ENCODE measurements at places on chromosomes 6 and 20.

DNA sequence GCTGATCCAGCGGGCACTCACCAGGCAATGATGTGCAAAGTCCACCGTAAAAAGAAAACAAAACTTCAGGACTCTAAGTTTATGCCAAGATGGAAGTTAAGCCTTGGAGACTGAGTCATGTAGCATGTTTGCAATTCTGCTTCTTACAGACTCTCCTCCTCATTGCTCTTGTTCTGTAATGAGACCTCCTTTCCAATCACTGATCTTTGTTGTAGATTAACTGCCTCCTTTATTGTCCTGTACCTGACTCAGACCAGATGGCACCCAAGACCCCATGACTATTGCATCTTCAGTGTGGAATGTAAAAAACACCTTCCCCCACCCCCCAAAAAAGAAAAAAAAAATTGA lies 11.2 kb downstream of the NEU1 start:
- peak overlapping the region; percentile 93 for H3K27ac ChIP-seq
- H3K36me3 ChIP-seq, result peaks cover 5% of the 10 kb centered on the region
- H3K4me3 ChIP-seq, result no peak overlapping the region
- no peaks in the 10 kb centered on the region for H3K27me3 ChIP-seq
- H3K4me1 ChIP-seq, result peaks cover 11% of the 10 kb centered on the region

DNA sequence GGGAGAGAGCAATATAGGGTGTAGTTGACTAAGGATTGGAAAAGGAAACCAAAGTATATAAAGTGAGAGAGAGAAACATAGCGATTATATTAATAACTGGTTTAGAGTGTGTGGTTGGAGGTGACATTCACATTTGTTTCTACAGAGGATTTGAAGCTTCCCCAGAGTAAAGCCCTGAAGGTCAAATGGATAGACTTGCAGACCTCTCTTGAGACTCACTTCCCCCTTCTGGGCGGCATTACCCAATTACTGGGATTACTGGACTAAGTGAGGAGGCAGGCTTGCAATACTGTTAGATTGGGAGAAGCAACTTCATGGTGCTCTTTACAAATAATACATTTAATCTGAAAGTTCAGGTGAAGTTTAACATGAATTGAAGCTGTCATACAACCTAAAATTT lies 10.7 kb downstream of the FIG4 start:
- no peaks in the 10 kb centered on the region for H3K4me1 ChIP-seq
- no peak for DNase-seq
- H3K4me3 ChIP-seq, result no peak overlapping the region

DNA sequence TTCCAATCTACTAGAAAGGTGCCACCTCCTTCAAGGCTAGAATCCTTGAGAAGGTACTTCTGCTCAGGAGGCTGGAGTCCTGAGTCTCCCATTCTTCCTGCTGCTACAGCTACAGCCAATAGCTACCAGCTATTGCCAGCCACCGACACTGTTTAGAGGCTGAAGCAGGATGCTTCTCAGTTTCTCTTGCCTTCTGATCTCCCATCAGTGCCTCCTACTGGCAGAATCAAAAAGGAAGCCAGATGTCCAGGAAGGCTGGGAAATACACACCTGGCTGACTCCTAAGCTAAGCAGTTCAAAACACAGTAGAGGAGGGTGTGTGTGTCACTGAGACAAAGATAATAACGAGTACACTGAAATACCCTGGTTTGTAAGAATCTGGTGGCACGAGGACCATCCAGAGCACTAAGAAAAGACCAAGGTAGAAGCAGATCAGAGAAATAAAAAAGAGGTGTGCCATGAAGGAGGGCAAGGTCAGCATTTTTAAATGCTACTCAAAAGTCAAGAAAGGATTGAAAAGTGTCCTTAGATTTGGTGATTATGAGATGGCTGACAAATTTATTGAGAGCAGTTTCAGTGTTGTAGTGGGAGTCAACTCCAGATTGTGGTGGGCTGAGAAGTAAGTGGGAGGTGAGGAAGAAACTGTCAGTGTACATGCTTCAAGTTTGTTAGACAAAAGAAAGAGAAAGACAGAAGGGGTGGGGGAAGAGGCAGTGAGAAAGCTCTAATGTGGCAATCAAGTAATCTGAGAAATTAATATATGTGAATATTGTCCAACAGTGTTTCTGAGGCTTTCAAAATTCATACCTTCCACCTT lies 2.3 kb upstream of the HLA-DMA start:
- H3K36me3 ChIP-seq, result no peaks in the 10 kb centered on the region
- peaks cover 3% of the 10 kb centered on the region for H3K4me1 ChIP-seq
- DNase-seq, result peak; percentile 15
- no peak overlapping the region for H3K27ac ChIP-seq
- H3K4me3 ChIP-seq, result no peak overlapping the region

GRCh38 chr6:163668061-163668426 lies 253.5 kb downstream of the QKI start:
- no peak overlapping the region for H3K27ac ChIP-seq
- no peak for DNase-seq
- peak overlapping the region; percentile 24 for H3K4me3 ChIP-seq
- H3K36me3 ChIP-seq, result no peaks in the 10 kb centered on the region

GRCh38 chr20:64211874-64212658 lies 43.5 kb upstream of the PCMTD2 start:
- no peaks in the 10 kb centered on the region for H3K36me3 ChIP-seq
- no peak overlapping the region for H3K4me3 ChIP-seq
- peaks cover 73% of the 10 kb centered on the region for H3K27me3 ChIP-seq
- no peak for DNase-seq

Data from mesenchymal stem cell (in vitro differentiated cells and primary cell).